Foreskin keratinocyte (primary cell): ENCODE measurements at places on chromosomes 12 and 14.

DNA sequence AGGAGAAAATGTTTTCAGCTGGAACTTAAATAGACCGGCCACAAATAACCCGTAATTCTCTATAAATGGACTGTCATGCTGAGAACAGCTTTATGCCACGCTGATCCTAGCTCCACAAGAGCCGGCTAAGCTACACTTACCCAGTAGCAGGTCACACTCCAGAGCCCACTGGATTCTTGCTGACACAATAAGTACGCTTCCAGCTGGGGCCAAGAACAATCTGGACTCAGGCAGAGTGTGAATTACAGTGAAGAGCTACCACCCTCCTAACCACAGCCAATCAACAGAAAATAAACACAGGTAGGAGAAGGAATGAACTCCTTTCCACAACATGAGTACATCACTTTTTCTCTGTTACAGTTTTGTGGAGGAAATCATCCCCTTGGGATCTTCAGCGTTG lies 531.3 kb downstream of the GALC start:
- no peak for DNase-seq

GRCh38 chr14:65346895-65347294 lies 65.6 kb upstream of the FUT8 start:
- no peak for DNase-seq

DNA sequence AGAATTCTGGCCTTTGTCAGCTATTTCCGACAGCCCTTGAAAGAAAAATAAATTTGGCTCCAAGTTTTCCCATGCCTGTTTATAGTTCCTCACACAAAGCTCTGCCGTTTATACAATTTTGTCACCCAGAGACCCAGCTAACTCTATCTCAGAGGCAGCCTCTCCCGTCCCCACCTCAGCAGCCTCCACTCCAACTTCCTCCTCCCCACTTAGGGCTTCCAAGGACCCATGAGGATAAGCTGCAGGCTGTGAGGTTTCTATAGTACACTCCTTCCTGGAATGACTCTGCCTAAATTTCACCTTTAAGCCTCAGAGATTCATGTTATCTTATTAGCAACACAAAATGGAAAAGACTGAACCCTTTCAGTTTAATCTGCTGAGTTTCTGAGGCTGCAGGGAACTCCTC lies 71.8 kb downstream of the TTC9 start:
- no peak for DNase-seq

- no peak for DNase-seq
Observed at GRCh38 chr12:13144266-13144828, 40.9 kb upstream of the GSG1 start.

GRCh38 chr12:65876898-65877721 lies 52.8 kb downstream of the HMGA2 start:
- no peak for DNase-seq

DNA sequence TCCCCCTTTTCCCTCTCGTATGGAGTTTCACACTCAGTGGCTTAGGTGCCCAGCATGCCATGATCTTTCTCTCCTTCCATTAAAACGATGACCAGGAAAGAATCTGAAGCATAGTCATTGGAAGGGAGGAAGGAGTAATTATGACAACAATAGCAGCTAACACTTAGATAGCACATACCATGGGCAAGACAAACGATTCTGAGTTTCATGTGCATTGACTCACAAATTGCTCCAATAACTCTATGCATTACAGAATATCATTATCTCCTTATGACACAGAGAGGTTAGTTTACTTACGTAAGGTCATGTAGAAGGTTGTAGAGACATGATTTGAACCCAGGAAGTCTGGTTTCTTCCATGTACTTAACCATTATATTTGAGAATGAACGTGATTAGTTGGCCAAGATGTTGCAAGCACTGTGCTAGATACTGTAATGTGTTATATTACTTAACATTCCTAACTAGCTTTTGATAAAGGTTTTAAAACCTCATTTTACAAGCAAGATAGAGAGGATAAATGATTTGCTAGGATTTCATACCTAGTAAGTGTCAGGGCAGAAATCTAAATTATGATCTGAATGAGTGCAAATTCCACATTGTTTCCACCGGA lies 162.4 kb downstream of the CAND1 start:
- DNase-seq = no peak

DNA sequence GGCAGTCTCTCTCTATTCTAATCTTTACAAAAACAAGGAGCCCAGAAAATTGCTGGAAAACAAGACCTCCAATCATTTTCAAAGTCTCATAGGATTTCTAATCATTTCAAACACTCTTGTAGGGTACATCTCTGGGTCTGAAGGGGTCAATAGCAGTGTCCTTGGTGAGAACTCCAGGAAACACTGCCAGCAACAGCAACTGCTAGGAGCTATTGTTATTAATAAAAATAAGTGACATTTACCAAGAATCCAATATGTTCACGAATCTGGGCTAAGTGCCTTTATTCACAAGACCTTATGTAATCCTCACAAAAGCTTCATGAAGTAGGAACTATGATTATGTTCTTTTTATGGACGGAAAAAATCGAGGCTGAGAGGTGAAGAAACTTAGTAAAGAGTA lies 72.8 kb downstream of the TTC7B start:
- no peak for DNase-seq

DNA sequence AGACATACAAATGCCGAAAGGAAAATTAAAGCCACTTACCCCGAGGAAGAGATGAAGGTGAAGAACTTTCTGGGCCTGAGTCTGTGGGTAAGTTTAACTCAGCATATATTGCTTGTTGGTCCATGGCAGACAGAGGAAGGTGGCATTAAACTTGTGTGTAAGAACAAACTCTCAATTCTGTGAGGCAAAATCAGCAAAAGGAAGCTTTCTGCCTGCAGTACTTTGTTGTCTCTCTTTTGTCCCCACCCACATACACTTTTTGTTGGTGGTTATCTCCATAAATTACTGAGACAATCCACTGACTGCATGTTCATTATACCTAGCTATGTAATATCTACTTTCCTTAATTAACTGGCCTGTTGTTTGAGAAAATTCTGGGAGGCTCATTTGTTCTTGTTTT lies at the start of gene KLRB1:
KLRB1 (minus strand) TSS at position 201 of the 400 bp plus-strand sequence; CDS start at position 124, 77 bp downstream.
- no peak for DNase-seq

- peak; percentile 53 for DNase-seq
Observed at GRCh38 chr12:88247241-88247643, 105.1 kb downstream of the TMTC3 start.

GRCh38 chr12:121579190-121579791 lies 1.5 kb downstream of the KDM2B start:
- DNase-seq = no peak

DNA sequence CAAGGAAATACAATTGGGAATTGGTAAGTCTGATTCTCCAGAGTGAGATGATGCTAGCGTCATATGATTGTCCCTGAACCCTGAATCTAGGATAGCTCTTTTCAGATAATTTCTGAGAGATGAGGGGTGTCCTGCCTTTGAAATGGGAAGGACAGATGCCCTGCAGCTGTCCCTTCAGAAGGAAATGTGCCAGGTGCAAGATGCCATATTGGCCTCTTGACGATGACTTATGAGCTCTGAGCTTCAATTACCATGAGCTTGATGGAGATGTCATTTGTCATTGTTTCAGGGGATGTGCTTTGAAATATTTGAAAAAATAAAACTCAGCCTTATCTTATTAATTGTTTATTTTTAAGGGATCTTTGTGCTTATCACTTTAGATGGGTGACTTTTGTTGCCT lies 185.1 kb downstream of the DACT1 start:
- no peak for DNase-seq
